ENCODE measurements at places on chromosomes 16 and 17.
A peak's percentile ranks its signal among the peaks of the same experiment; 100 is the strongest.

DNA sequence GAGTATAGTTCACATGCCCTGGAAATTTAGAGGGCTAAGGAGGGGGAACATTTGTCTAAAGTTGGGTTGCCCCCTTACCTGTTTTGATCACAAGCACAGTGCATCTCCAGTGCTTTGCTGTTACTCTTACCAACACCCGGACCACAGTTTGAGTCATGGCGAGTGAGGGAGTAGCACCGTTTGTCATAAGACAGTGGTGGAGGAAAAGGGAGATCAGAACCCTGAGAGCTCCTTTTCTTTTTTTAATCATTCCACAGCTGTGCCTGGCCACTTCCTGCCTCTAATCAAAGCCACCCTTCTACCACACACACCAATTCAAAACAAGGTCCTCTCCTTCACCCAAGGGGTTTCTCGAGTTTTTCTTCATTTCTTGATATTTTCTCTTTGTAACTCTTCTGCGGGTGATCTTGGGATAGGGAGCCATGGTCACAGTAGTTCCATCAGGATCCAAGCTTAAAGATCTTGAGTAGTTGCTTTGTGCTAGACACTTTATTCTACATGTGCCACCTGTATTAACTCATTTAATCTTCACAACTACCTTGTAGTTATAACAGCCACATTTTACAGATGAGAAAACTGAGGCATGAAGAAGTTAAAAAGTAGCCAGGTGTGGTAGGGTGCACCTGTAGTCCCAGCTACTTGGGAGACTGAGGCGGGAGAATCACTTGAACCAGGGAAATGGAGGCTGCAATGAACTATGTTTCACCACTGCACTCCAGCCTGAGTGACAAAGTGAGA, 5.0 kb upstream of the MYL4 start:
- no peak for DNase-seq

GRCh38 chr16:1395444-1396031, 19.0 kb downstream of the UNKL start:
- DNase-seq: no peak

DNA sequence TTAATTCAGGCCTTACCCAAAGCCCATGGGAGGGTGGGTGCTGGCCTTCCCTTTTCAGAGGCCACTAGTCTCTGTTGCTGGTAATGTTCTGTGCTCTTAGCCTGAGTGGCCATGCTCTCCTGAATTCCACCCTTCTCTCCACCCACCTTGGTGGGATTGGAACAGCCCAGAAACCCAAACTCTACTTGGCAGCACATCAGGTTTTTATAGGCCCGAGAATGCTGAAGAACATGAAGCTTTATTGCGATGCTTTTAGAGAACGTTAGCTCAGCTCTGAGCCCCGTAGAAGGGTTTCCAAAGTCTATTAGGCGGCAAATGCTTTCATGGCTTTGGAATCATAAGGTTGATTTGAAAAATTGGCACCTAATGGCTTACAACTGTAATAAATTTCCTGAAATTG, 209.3 kb downstream of the MSI2 start:
- DNase-seq: no peak

- DNase-seq: no peak
Measured at GRCh38 chr16:10729104-10730048, 14.3 kb upstream of the NUBP1 start.

GRCh38 chr17:19386974-19387920, at the start of gene MFAP4:
TSS of gene MFAP4 (minus strand) at chr17:19387190. CDS start at chr17:19387155, 35 bp downstream.
- DNase-seq: peak; percentile 82

GRCh38 chr16:53061701-53062159, 6.9 kb downstream of the CHD9 start:
- DNase-seq: peak; percentile 67

DNA sequence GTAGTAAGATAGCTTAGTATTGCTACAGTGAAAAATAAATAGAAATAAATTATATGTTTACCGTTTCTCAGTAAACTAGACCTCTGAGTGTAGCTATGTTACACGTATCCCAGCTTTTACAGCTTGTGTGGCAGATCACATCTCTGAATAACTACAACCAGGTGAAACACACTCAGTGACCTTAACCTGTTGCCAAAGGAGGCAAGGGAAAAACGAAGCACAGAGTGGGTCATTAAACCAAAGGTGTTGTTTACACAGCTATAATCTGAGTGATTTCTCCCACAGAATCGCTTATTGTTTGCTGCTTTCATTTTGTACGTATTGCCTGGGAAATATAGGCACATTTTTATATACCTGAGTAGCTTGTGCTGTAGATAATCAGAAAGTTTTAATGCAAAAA, 688.2 kb upstream of the KIF2B start:
- DNase-seq: no peak

DNA sequence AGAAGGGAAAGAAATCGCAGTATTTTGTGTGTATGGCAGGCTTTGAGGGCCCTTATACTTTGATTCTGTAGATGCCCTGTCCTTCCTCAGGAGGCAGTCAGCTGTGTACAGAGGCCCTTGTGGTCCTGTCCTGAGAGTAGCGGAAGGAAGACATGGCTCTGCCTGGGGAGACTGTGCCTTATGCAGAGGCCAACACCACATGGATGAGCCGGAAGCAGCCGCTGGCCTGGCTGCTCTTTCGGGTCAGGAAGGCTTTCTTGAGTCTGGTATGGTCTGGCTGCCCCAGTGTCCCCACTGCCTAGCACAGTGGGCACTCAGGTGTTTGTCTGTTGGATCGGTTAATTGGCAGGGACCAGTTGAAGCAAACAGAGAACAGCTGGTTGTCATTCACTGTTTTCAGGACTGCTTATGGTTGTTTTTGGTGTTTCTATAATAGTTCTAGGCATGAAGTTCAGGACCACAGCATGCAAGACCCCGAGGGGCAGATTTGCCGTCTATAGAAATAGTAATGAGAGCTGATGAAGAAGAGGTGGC, 12.4 kb downstream of the USP10 start:
- DNase-seq: no peak

- DNase-seq: no peak
Measured at GRCh38 chr16:11143372-11144035, 112.5 kb downstream of the SOCS1 start.

DNA sequence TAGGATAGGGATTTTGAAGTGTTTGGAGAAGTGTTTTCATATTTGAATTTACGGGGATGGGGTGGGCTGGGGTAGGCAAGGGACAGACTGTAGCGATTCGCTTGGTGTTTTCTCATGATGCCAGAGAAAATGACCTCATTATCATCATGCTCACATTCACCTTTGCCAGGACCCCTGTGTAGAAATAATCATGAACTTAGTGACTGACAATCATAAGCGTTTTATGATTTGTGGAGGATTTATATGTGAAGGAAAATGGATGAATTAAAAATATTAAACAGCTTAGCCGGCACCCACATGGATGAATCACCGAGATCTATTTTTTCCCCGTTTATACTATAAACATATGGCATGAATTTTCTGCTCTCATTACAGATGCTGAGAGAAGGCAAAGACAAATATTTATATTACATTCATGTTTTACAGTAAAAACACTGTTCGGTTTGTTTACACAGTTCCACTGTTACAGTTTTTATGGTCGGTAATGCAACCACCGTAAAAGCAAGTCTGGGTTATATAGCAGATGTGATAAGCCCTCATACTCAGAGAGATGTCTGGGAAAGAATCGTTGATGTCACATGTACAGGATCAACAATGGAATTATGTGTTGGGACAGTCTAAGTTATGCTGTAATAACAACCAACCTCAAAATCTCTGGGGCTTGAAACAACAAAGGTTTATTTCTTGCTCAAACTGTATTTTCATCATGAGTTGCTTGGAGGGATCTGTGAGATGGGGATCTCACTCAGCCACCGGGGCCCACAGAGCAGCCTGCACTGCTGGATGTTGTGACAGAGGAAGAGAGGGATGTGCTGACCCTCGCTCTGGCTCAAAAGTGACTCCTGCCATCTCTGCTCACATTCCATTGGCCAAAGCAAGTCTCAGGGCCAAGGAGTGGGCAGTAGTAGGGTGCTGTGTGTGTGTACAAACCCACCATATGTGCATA, 85.1 kb downstream of the WWOX start:
- DNase-seq: no peak

DNA sequence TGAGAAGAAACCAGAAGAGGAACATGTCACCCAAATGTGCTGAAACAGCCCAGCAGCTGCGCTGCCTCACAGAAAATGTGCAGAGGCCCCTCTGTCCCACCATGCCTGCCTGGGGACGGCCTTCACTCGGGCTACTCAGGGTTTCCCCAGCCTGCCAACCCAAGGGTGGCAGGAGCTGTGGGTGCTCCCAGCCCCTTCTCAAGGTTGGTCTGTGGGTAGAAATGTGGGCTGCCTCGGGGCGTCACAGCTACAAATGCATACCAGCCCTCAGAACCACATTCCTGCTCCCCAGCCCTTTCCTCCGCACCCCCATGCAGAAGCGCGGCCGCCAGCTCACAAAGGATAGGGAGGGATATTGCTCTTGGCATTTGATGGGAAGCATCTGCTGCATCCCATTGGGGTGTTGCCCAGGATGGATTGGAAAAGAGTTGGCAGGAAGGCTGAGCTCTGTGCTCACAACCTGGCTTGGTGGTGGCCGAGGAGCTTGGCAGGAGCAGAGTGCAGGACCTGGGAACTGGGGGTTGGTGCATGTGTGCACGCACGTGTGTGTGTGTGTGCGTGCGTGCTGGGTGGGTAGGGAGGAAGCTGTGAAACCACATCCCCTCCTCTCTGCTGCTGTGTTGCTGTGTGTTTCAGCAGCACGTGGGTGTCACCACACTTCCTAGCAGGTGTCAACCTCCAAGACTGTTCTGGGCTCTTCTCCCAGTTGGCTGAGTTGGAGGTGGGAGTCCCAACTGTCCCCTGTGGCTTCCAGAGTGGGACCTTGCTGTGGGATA, 304.4 kb downstream of the SEC14L1 start:
- no peak for DNase-seq

DNA sequence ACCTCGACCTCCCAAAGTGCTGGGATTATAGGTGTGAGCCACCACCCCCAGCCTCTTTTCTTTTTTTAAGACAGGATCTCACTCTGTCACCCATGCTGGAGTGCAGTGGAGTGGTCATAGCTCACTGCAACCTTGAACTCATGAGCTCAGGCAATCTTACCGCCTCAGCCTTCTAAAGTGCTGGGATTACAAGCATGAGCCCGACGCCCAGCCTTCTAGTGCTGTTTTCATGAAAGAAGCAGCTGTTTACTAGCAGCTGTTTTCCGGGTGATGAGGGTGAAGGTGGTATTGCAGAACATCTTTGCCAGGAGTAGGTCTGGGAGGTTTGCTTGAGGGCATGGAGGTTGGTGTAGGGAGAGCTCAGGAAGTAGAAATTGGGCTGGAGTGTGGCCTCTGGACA, 2.0 kb downstream of the ADCY7 start:
- no peak for DNase-seq

GRCh38 chr17:45687594-45687993, 96.5 kb upstream of the CRHR1 start:
- no peak for DNase-seq

GRCh38 chr17:81603846-81604610, 32.9 kb downstream of the NPLOC4 start:
- no peak for DNase-seq

DNA sequence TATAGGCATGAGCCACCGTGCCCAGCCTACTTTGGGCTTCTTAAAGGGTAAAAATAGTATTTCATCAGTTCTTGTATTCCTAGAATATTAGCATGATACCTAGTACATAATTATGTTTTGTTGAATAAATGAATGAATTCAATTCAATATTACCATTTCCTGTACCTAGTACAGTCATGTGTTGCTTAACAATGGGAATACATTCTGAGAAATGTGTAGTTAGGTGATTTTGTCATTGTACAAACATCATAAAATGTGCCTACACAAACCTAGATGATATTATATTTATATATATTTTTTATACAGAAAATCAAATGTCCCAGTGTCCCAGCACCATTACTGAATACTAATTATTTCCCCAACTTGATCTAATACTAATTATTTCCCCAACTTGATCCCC, 85.6 kb upstream of the HAS3 start:
- no peak for DNase-seq

GRCh38 chr17:67490471-67490870, 113.4 kb downstream of the PITPNC1 start:
- DNase-seq: peak; percentile 33

DNA sequence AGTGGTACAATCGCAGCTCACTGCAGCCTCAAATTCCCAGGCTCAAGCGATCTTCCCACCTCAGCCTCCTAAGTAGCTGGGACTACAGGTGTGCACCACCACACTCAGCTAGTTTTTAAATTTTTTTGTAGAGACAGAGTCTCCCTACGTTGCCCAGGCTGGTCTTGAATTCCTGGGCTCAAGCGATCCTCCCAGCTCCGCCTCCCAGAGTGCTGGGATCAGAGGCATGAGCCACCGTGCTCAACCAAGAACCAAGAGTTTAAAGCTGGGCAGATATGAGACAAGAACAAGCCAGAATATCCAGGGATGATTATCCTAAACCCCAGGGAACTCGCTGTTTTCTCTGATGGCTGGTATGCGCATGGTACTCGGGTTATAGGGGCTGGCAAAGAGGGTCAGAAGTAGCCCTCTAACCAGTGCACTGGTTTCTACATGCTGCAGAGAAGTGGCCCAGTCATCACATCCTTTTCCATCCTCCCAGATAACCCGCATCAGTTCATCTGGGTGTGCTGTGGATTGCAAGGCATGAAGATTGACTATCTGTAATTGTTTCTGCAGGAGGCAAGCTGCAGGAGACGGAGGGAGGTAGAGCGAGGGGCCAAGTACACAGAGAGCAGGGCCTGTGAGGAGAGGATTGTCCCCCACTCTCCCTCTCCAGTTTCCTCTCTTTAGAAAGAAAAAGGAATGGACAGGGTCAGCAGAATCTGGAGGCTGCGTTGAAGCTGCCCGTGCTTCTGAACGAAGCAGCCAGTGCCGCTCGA, 33.6 kb upstream of the TOB1 start:
- no peak for DNase-seq

GRCh38 chr17:45022655-45023339, 28.6 kb downstream of the DCAKD start:
- no peak for DNase-seq

DNA sequence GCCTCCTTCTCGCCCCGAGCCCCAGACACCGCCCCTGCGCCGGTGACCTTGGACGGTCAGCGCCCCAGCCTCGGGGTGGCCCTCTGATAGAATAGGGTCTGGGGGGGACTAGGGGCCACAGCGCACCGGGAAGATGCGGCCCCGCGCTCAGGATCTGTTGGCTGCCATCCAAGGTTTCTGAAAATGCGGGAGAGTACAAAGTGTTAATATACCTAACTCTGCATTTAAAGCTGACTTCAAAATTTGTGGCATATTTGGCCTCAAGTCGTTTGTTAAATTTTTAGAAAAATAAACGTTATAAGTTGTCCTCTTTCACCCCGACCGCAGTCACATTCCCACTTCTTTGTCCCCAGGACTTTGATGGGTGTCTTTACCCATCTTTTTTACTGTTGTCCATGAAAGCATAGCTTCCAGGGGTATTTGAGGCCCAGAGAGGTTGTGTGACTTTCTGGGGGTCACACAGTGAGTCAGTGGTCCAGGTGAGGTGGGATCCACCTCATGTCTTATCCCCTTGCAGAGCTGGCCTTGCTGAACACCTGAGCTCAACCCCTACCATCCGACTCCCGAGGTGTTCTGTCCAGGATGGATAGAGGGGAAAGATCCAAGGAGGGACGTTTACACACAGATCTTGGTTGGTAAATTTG, 796 bp downstream of the NT5M start:
- DNase-seq: no peak

- no peak for DNase-seq
Measured at GRCh38 chr17:41101586-41102259, at the start of gene KRTAP4-16. TSS of gene KRTAP4-16 (minus strand) at chr17:41102209. CDS start at chr17:41102209, 0 bp downstream.
